ENCODE measurements at places on chromosomes 7 and 10. TPM values are rescaled to one million over a fixed set of nuclear protein-coding genes. Genes with fewer than 3 reads are reported as not detected.

SPDYE9 gene
- 0.19 TPM for polyA plus RNA-seq

AGBL3 gene
- 1.3 TPM for polyA plus RNA-seq

WDFY4 gene
- polyA plus RNA-seq, result 78.7 TPM

TWIST1 gene
- polyA plus RNA-seq, result not detected

OGDHL gene
- not detected for polyA plus RNA-seq

UNC5B gene
- polyA plus RNA-seq, result not detected

ZNF138 gene
- 16.0 TPM for polyA plus RNA-seq

CDK14 gene
- 53.0 TPM for polyA plus RNA-seq

CDNF gene
- polyA plus RNA-seq, result 1.1 TPM

NODAL gene
- not detected for polyA plus RNA-seq

HOGA1 gene
- polyA plus RNA-seq, result not detected

H2BK1 gene
- not detected for polyA plus RNA-seq
